ENCODE measurements at places on chromosomes 16 and 17.
A peak's percentile ranks its signal among the peaks of the same experiment; 100 is the strongest.

DNA sequence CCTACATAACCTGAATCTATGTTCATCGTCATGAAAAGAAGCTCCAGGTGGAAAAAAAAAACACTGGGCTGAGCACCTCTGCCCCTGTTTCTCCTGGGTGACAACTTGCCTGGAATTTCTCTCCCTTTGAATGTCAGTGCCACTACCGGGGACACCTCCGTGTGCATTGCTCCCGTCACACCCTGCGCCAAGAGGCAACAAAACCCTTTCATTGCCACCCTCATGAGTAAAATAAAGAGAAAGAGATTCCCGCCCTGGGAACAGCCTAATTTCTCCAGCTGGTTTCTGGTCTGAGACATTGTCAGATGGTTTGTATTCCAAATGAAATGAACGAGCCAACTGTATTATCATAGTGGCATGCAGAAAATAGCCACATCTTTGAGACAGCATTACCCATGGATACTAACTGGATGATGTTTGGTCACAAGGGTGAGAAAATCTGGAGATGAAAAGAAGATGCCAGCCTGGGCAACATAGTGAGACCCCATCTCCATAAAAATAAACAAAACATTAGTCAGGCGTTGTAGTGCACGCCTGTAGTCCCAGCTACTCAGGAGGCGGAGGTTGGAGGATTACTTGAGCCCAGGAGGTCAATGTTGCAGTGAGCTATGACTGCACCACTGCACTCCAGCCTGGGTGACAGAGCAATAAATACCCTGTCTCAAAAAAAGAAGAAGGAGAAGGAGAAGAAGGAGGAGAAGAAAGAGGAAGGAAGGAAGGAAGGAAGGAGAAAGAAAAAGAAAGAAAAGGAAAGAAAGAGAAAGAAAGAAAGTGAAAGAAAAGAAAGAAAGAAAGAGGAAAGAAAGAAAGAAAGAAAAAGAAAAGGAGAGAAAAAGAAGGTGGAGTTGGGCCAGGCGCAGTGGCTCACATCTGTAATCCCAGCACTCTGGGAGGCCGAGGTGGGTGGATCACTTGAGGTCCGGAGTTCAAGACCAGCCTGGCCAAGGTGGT lies 42.2 kb upstream of the ADCY9 start:
- DNase-seq, result no peak

- DNase-seq, result no peak
Measured at GRCh38 chr17:44765965-44766364, 7.2 kb downstream of the ADAM11 start.

GRCh38 chr17:21462237-21462636 lies 86.1 kb downstream of the KCNJ12 start:
- no peak for DNase-seq

- no peak for DNase-seq
Measured at GRCh38 chr16:85752511-85753420, 1.9 kb upstream of the C16orf74 start.

GRCh38 chr17:48726916-48727286 lies 1.6 kb downstream of the HOXB13 start:
- DNase-seq, result no peak

DNA sequence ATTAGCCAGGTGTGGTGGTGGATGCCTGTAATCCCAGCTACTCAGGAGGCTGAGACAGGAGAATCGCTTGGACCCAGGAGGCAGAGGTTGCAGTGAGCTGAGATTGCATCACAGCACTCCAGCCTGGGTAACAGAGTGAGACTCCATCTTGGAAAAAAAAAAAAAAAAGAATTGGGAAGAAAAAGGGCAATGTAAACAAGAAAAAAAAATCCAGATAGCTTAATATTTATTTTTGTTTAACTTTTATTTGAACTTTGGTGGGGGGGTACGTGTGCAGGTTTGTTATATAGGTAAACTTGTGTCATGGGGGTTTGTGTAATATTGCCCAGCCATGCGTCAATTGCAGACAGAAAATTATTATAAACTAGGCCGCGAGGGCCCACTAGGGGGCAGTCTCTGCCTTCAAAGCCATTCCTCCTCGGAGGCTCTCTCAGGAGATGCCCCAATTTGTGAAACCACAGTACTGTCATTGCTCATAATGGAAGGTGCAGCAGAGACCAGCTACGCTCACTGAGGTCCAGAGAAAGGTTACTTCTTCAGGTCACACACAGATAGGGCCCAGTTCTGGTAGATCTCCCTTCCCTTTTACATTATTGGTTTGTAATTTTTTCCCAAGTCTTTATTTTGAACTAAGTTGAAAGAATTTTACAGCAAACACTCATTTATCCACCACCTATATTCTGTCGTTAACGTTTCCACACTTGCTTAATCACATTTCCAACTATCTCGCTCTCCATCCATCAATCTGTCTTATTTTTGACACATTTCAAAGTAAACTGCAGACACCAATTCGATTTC lies 206.2 kb downstream of the PRKCB start:
- peak; percentile 78 for DNase-seq

- DNase-seq, result no peak
Measured at GRCh38 chr17:46202424-46202823, 9.2 kb upstream of the KANSL1 start.

All from adipocyte (in vitro differentiated cells).